Activated B cell treated with CpG ODN at 0.5 μM for 24 hours (primary cell): ENCODE measurements at places on chromosomes 3 and 15.

DNA sequence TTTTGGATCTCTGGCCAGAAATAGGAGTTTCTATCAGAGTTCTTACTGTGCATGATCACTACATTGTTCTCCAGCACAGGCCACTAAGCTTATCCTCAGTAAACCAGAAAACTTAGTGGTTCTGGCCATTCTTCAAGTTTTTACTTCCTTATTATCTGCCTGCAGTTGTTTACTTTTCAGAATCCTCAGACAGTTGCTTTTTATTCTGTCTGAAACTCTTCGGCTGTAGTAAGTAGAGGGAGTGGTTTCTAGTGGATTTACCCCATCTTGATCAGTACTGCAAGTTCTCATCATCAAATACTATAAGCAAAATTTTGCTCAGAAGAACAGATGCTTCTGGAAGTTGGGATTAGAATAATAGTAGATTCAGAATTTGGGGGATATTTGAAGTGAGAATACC is 193.0 kb upstream of the RARB start:
- H3K4me3 ChIP-seq, result no peak overlapping the region
- H3K4me1 ChIP-seq, result no peaks in the 10 kb centered on the region
- no peaks in the 10 kb centered on the region for H3K36me3 ChIP-seq
- DNase-seq, result no peak
- no peak overlapping the region for H3K27ac ChIP-seq
- H3K27me3 ChIP-seq, result no peaks in the 10 kb centered on the region

DNA sequence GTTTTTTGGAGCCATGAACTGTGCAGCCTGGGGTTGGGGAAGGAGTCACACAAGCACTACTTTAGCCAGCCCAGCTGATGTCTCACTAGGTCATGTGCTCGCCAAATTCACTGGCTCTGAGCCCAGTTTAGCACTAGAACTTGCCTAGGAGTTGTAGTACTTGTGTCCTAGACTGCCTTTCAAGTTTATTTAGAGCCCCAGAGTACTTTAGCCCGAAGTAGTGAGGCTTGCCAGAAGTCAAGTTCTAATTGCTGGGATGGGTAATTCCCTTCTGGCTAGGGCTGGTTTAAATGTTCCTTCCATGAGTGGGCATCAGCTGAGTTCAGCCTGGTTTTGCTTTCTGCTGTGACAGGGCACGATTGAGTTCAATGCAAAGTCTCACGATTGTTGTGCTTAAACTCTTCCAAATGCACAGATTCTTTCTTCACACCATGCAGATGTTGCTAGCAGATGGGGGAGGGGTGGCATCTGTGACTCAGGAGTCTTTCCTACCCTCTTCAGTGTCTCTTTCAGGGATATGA is 228.2 kb upstream of the ZPLD1 start:
- DNase-seq, result no peak
- H3K4me1 ChIP-seq, result peaks cover 4% of the 10 kb centered on the region
- H3K27me3 ChIP-seq, result no peaks in the 10 kb centered on the region
- no peak overlapping the region for H3K4me3 ChIP-seq
- H3K36me3 ChIP-seq, result no peaks in the 10 kb centered on the region
- H3K27ac ChIP-seq, result no peak overlapping the region

GRCh38 chr3:45016916-45017315 is 9.2 kb upstream of the CLEC3B start:
- H3K4me1 ChIP-seq, result peaks cover 8% of the 10 kb centered on the region
- H3K27ac ChIP-seq, result no peak overlapping the region
- H3K27me3 ChIP-seq, result no peaks in the 10 kb centered on the region
- H3K4me3 ChIP-seq, result no peak overlapping the region

DNA sequence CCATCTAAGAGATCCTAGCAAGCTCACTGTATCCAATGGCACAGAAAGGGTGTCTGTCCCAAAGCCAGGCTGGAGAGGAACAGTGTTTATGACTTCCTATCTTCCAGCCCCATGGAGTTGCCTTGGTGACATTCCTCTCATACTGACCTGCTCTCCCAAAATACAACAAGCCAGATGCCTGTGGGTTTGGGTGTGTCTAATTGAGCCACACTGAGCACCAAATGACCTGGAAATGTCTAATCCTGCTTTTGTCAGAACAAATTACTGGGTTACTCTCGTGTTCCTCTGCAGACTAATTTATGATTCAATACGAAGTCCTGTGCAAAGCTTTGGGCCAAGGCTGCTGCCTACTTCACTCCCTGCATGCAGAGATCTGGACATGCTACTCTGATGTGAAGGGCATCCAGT is 98.1 kb upstream of the STRIT1 start:
- H3K36me3 ChIP-seq, result no peaks in the 10 kb centered on the region
- DNase-seq, result no peak
- H3K27me3 ChIP-seq, result peaks cover 7% of the 10 kb centered on the region
- no peak overlapping the region for H3K4me3 ChIP-seq
- H3K27ac ChIP-seq, result no peak overlapping the region
- no peaks in the 10 kb centered on the region for H3K4me1 ChIP-seq

DNA sequence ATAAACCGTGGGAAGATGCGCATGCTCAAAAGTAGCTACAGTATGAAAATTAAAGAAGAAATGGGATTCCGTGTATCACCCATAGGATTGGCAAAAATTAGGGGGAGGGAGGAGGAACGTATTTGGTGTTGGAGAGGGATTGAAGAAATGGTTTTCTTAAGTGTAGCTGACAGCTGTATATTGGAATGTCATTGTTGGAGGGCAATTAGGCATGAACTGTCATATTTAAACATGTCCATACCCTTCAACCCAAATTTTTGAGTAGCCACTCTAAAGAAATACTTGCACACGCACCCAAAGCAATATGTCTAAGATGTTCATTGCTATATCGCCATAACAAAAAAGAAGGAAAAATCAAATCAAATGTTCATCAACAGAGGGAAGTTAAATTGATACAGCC is 144.7 kb downstream of the TLE3 start:
- no peak overlapping the region for H3K4me3 ChIP-seq
- H3K27me3 ChIP-seq, result no peaks in the 10 kb centered on the region
- no peaks in the 10 kb centered on the region for H3K36me3 ChIP-seq
- no peak overlapping the region for H3K27ac ChIP-seq
- DNase-seq, result no peak

DNA sequence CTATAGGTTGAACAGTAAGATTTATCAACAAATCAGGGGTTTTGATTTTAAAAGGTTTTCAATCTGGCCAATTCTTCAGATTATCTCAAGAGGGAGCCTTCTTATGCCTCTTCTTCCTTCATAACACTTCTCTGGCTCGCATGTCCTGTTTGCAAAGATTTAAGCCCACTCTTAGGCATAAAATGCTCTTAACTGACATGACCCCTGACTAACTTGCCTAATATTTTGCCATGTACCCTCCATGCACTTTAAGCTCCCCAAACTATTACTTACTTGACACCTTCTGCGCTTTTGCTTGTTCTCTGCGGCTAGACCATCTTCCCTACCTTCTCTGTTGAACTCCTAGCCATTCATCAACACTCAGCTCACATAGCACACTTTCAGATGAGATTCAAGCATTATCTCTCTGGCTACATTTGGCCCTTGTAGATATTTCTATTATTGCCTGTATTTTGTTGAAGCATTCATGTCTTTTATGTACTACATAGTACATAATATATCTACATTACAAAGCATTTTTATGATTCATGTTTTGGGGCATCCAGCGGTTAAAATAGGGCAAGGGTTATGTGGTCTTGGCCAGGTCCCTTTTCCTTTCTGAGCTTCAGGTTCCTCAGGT is 1.0 kb upstream of the ARIH1 start:
- H3K27ac ChIP-seq, result peak overlapping the region; percentile 99
- H3K4me1 ChIP-seq, result peaks cover 34% of the 10 kb centered on the region
- DNase-seq, result no peak
- peaks cover 30% of the 10 kb centered on the region for H3K36me3 ChIP-seq

DNA sequence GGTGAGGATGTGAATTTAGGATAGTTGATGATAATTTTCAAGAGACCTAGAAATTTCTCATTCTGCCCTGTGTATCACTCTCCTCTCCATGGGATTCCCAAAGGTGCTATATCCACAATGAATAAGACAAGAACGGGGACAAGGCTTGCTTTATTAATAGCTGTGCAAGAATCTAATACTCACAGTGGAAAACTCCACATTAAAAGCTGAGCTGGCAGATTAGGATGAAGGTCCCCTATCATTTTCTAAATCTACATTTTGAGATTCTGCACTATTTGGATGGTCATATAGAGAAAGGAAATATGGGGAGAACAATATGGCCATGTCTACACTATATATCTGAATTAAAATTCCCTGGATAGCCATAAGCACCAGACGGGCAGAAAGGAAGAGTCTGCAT is 411.0 kb upstream of the TGFBR2 start:
- H3K27ac ChIP-seq, result no peak overlapping the region
- no peaks in the 10 kb centered on the region for H3K27me3 ChIP-seq
- H3K36me3 ChIP-seq, result no peaks in the 10 kb centered on the region
- no peak for DNase-seq
- H3K4me3 ChIP-seq, result no peak overlapping the region
- H3K4me1 ChIP-seq, result peaks cover 18% of the 10 kb centered on the region

- no peak overlapping the region for H3K27ac ChIP-seq
- peaks cover 9% of the 10 kb centered on the region for H3K4me1 ChIP-seq
- no peak overlapping the region for H3K4me3 ChIP-seq
- no peaks in the 10 kb centered on the region for H3K36me3 ChIP-seq
- no peaks in the 10 kb centered on the region for H3K27me3 ChIP-seq
Measured at GRCh38 chr3:150391161-150391560, 16.9 kb upstream of the TSC22D2 start.

GRCh38 chr15:32669896-32670611 is 28.5 kb downstream of the SCG5 start:
- no peak overlapping the region for H3K4me3 ChIP-seq
- H3K36me3 ChIP-seq, result no peaks in the 10 kb centered on the region
- H3K27ac ChIP-seq, result no peak overlapping the region
- H3K27me3 ChIP-seq, result no peaks in the 10 kb centered on the region
- DNase-seq, result no peak

DNA sequence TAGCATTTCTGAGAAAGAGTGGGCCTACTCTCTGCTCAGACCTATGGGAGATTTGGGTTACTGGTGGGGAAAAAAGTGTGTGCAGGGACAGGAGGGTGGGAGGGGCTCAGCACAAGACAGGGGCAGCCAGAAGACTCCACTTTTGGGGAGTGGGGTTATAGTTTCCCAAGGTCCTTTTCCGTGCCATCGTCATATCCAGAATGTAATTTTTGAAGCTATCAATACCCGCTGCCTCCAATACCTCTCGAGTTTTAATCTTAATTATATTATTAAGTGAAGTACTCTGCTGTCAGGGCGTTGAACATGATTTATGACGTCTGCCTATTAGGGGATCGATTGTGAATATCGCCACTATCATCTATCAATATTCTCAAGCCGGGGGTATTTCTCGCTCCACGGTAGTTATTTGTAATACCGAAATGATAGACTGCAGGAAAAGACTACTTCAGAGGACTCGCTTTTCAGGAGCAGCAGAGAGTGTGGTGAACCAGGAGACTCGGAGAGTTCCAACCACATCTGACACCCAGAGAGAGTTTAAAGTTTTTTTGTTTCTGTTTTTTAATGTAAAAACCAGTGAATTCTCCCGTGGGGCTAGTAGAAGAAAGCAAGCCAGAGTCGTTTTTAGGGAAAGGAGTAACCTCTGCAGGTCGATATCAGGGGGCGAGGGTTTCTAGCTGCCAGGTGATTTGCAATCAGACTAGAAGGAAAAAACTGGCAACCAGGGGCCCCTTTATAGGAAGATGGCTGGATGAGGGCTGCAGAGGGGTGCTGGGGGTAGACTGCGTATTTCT is 20.6 kb downstream of the NR2F2 start:
- DNase-seq, result no peak
- no peaks in the 10 kb centered on the region for H3K36me3 ChIP-seq
- no peak overlapping the region for H3K27ac ChIP-seq
- peaks cover 65% of the 10 kb centered on the region for H3K27me3 ChIP-seq
- peaks cover under 1% of the 10 kb centered on the region for H3K4me1 ChIP-seq

DNA sequence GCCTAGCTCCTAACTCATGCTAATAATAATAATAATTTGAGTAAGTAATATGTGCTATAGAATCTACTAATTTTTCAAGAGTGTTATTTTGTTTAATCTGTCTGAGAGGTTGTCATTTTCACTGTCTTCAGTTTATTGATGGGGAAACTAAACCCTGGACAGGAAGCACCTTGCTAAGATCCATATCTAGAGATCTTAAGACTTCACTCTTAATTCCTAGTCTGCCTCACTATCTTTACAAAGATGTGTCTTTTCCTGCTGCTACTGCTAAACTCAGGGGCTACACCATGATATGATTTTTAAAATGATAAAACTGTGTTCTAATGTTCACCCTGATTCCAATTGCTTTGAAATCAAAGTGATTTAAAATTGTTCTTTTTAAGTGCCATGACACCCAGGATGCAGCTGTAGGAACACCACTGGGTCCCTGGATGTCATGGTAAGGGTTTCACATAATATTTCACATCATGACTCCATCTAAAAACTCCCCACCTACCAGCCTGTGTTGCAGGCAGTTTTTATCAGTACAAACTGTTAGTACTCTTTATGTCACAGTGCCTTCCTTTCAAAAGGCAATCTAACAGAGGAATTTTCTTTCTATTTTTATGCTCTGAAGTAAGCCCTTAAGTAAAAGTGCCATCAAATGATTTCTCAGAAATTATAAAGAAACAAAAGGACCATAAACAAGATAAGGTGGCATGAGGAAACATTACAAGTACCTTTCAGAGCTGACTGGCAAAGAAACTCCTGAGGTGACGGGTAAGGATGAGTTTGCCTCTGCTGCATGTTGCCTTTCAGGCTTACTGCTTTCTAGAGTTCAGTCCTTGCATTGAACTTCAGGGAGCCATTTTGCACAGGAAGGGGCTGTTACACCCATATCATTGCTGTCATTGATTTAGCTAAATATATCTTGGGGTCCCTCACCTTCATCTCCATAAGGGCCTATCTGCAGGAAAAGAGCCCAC is 160.1 kb upstream of the SATB1 start:
- H3K27me3 ChIP-seq, result no peaks in the 10 kb centered on the region
- no peak for DNase-seq
- H3K36me3 ChIP-seq, result no peaks in the 10 kb centered on the region
- H3K4me1 ChIP-seq, result no peaks in the 10 kb centered on the region
- no peak overlapping the region for H3K4me3 ChIP-seq
- no peak overlapping the region for H3K27ac ChIP-seq
